ENCODE measurements at places on chromosomes 1 and 21. TPM values are rescaled to one million over a fixed set of nuclear protein-coding genes. Genes with fewer than 3 reads are reported as not detected.

The SSR2 gene
- polyA plus RNA-seq: 311 TPM

The GPR3 gene
- 0.19 TPM for polyA plus RNA-seq

The RUNX1 gene
- polyA plus RNA-seq: 0.26 TPM

The CHAF1B gene
- polyA plus RNA-seq: 2.4 TPM
